Esophagus muscularis mucosa (tissue), 4 donors: ENCODE measurements at places on chromosomes 2 and 18. TPM values are rescaled to one million over a fixed set of nuclear protein-coding genes. Genes with fewer than 3 reads are reported as not detected.

DNA sequence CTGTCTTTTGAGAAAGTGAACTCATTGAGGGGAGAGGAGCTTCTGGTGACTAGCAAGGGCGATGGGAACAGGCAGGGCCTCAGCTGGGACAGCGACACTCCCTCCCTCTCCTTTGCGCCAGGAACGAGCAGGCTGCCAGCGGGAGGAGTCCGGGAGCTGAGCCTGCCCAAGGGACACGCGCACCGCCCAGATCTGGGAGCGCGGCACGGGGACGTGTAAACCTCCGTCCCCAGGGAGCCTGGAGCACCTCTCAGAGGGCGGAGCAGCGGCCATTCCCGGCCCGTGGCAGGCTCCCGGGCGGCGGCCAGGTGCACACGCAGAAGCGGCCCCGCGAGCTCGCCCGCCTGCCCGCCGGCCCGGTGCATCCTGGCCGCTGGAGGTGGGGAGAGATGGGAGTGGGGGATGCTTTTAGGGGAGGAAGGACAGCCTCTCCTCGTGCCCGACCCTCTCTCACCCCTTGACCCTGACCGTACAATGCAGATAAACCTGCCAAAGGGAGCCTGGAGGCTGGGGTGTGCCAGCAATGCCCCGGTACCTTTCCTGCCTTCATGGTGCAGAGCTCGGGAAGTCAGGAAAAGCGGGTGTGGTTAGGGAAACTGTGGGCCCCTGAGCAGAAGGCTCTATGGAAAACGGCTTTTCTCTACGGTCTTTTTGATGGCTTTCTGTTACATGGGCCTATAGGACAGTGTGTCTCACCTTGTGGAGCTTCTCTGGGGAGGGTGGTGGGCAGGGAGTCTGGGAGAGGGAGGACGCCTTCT, 2.2 kb downstream of the AQP4 start:
- H3K4me3 ChIP-seq = peak overlapping the region; percentile 48
- H3K36me3 ChIP-seq = no peaks in the 10 kb centered on the region
- H3K27me3 ChIP-seq = peaks cover 13% of the 10 kb centered on the region
- DNase-seq = no peak
- H3K27ac ChIP-seq = no peak overlapping the region

- no peak overlapping the region for H3K4me3 ChIP-seq
- DNase-seq = peak; percentile 17
- no peaks in the 10 kb centered on the region for H3K36me3 ChIP-seq
These were observed 47.6 kb downstream of the DHRS9 start for GRCh38 chr2:169116993-169117392.

GRCh38 chr2:155980941-155981560, 351.5 kb downstream of the NR4A2 start:
- DNase-seq = no peak
- H3K4me3 ChIP-seq = no peak overlapping the region
- no peaks in the 10 kb centered on the region for H3K27me3 ChIP-seq
- H3K4me1 ChIP-seq = no peaks in the 10 kb centered on the region

DNA sequence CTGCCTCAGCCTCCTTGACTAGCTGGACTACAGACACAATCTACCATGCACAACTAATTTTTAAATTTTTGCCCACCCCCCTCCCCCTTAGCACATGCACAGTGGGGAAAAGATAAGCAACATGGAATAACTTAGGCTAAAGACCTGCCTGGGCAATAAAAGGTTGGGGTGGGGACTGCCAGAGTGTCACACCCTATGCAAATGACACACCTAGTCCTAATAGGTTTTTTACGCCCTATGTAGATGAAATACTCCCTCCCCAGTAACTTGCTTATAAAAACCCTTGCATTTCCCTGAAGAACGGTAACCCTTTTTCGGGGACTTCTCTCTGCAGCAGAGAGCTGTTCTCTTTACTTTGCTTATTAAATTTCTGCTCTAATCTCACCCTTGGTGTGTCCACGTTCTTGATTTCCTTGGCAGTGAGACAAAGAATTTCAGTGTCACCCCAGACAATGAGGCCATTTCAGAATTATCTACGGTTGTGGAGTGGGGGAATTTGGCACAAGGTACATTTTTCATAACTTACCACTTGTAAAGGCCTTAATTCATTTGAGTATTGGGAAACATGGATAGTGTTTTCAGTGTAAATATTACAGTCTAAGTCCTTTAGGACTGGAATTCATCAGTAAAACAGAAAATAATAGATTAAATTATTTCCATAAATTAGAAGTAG, 109.2 kb downstream of the NOL4 start:
- H3K4me3 ChIP-seq = no peak overlapping the region
- no peak overlapping the region for H3K27ac ChIP-seq
- no peaks in the 10 kb centered on the region for H3K36me3 ChIP-seq
- DNase-seq = no peak
- no peaks in the 10 kb centered on the region for H3K27me3 ChIP-seq
- H3K4me1 ChIP-seq = no peaks in the 10 kb centered on the region

DNA sequence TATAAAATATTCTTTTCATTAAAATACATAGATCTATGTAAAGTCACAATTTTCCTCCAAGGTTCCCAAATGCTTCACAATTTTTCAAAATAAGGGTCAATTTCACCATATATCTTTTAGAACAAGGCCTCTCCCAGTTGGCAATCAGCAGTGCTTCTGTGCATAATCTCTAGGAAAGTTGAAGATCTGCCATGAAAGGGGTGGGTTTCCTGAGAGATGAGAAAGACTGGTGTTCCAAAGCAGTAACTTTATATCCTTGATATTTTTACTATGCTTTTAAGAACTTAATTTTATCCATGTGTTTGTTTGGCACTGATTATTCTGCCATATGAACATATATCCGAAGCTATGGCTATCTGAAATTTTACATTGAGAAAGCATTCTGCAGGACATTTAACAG, 199.4 kb upstream of the CYP26B1 start:
- no peak overlapping the region for H3K27ac ChIP-seq
- no peak for DNase-seq
- no peaks in the 10 kb centered on the region for H3K4me1 ChIP-seq
- no peaks in the 10 kb centered on the region for H3K27me3 ChIP-seq
- no peak overlapping the region for H3K4me3 ChIP-seq

- peaks cover 10% of the 10 kb centered on the region for H3K4me1 ChIP-seq
- no peak overlapping the region for H3K4me3 ChIP-seq
- no peaks in the 10 kb centered on the region for H3K36me3 ChIP-seq
These were observed 423.3 kb downstream of the SETBP1 start for GRCh38 chr18:45104049-45104395.

DNA sequence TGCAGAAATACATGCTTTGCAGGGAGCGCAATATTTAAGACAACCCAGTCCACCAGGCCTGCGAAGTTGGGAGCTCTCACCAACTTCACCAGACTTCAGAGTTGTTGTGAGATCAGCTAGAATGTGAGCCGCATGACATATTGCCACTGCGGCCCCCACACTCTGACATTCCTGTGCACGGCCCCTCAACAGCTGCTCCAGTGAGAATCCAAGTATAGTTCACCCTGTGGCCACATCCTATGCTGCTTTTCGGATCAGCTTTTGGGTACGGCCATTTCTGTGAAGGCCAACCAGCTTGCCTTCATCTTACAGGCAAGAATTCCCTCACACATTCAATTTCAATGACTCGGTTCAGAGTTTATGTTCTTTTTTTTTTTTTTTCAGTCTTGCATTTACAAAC, 177.8 kb downstream of the SOX11 start:
- no peak overlapping the region for H3K4me3 ChIP-seq
- no peaks in the 10 kb centered on the region for H3K27me3 ChIP-seq
- no peak overlapping the region for H3K27ac ChIP-seq
- peak; percentile 53 for DNase-seq

REG3G gene
- not detected for total RNA-seq

CXCR4 gene
- total RNA-seq = 11.8 TPM

PSMA8 gene
- total RNA-seq = not detected
